ENCODE measurements at places on chromosomes 16 and 17.
A peak's percentile ranks its signal among the peaks of the same experiment; 100 is the strongest.

GRCh38 chr17:77649717-77650211 lies 308.7 kb upstream of the TNRC6C start:
- peak; percentile 57 for ATAC-seq

- ATAC-seq = peak; percentile 4
Observed at GRCh38 chr16:4264546-4264945, 8.3 kb downstream of the TFAP4 start.

DNA sequence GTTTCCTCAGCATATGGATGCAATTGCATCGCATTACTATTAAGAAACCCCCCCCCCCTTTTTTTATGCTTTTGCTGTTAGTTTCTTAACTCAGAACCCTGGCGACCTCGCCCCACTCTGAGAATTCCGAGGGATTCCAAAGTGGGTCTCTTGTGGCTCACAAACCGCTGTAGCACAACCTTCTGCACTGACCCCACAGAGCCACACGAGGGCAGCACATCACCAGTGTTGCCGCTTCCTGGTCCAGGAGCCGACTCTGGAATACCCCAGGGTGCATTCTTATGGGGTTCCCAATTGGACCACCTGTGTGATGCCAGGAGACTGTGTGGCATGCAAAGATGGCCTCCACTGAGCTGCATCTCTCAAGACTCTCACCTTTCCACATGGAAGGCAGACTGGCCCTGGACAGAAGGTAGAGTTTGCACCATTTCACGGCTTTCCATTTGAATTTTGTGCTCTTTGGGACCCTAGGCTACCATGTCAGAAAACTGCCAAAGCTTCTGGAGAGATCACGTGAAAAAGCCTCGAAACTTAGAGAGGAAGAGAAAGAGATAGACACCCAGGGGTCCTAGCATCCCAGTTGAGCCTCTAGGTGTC lies 432.7 kb upstream of the ASIC2 start:
- ATAC-seq = no peak

DNA sequence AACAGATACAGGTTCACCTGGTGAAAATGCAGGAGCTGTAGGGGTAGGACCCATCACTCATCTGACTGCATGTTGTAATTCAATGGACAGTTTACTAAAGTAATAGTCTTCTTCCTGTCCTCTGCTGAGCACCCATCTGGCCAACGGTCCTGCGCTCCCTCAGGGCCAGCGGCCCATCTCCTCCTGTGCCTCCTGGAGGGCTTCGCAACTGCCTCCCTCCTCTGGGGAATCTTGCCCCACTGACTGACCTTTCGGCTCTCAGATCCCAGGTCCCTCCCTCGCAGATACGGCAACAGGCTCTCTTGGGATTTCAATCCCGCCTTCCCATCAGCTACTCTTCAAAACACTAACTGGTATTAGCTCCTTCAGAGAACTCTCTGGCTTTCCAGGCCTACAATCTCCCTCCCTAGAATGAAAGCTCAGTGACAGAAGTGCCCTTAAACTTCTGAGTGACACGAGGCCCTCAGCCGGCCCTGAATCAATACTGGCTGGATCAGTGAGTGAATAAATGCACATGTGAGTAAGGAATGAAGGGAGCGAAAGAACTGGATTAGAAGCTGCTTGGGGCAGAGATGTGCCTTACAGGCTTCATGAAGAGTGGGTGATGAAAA lies 1.3 kb downstream of the PEMT start:
- no peak for ATAC-seq

DNA sequence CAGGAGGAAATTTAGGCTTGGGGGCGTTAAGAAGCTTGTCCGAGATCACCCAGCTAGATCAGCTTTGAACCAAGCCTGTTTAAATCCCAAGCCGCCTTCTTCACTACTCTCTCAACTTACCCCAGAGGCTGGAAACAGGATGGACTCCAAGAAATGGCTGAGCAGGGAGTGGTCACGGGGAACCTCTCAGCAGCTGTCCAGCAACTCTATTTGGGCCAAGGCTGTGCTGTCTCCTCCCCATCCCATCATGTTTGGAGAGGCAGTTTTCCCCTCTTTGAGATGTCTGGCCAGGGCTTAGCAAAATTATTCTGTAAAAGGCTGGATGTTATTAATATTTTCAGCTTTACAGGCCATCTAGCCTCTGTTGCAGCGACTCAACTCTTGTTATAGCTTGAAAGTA lies 305.7 kb downstream of the RBFOX1 start:
- ATAC-seq = no peak

- ATAC-seq = peak; percentile 21
Observed at GRCh38 chr17:59425085-59425931, 93.9 kb downstream of the YPEL2 start.

DNA sequence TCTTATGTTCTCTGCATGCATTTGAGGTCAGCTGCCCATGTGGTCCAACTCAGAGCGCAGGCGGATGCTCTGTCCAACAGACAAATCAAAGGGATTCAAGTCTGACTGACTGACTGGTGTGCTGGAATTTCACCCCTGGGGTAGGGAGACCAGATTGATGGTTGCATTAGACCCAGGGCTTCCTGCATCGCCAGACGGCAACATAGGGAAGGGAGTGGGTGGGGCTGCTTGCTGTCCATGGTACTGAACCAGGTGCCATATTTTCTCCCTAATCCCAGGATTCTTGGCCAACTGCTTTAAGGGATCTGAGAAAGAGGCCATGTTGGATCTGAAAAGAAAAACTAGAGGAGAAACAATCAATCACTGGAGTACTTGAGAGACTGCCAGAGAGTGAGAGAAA lies 332.0 kb downstream of the XYLT1 start:
- no peak for ATAC-seq

- ATAC-seq = no peak
Observed at GRCh38 chr17:28946239-28946638, 5.1 kb downstream of the PHF12 start.

DNA sequence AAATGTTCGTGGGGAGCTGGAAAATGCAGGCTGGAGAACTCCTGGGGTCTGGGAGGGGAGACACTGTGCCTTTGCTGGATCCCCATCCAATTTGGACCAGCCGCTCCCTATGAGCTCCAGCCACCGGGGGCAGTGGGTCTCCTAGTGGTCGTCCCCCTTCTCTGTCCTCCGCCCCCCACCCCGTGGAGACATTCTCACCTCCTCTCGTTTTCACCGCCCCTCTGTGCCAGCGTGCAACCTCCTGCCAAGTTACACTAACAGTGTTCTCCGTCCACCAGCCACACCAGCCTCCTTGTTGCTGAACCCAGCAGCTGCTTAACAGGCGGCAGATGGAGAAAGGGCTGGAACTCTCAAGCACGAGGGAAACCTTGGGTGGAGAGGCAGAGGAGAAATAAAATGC lies 67.4 kb upstream of the SOX9 start:
- no peak for ATAC-seq

DNA sequence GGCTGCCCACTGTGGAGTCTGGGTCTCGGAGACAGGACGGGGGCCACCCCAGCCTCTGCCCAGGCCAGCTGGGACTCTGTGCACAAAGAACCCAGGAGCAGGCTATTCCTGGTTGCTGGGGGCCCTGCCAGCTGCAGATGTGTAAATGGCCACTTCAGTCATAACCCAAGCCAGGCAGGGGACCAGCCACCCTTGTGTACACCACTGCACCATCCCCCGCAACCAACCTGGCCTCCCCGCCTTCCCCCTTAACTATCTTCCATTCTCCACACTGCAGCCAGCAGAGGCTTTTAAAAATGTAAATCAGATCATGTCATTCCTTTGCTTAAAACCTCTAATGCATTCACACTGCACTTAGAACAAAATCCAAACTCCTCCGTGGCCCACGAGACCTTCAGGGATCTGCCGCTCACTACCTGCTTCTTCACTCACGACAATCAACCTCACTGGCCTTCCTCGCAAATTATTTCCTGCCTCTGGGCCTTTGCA lies 28.3 kb downstream of the RTN4RL1 start:
- no peak for ATAC-seq

DNA sequence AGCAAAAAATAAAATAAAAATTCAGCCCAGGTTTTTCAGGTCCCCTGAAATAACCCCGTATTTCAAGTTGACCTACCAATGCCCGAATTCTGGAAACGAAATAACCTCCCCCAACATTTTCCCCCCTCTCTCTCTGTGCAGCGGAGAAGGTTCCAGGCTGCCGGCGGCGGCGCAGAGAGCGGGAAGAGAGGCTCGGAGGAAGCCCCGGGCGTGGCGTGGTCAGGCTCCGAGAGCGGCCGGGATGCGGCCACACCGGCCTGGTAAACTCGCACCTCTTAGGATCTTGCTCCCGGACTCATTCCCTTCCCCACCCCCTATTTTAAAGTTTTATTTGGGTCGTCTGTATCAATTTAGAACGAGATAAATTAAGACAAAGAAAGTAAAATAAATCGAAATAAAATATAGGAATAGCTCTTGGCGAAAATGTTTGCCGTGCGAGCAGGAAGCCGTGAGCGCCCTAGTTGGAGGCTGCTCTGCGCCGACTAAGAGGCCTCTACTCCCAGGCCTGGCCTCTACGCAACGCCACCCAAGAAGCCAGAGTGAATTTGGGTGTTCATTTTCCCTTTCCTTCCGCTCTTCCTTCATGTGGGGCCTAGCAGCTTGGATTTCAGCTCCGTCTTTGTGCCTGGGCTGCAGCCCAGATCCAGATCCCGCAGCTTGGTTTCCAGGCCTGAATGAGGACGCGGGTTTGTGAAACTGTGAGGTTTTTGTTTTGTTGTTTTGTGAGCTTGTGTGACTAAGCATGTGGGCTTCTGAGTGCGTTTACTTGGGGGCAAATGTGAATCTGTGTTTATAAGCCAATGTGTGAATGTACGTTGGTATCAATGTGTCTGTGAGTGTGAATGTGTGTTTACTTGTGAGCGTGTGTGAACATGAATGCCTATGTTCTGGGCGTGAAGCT lies 1.5 kb upstream of the HOXB6 start:
- ATAC-seq = no peak

- ATAC-seq = no peak
Observed at GRCh38 chr16:31131416-31131815, 4.1 kb downstream of the PRSS8 start.

DNA sequence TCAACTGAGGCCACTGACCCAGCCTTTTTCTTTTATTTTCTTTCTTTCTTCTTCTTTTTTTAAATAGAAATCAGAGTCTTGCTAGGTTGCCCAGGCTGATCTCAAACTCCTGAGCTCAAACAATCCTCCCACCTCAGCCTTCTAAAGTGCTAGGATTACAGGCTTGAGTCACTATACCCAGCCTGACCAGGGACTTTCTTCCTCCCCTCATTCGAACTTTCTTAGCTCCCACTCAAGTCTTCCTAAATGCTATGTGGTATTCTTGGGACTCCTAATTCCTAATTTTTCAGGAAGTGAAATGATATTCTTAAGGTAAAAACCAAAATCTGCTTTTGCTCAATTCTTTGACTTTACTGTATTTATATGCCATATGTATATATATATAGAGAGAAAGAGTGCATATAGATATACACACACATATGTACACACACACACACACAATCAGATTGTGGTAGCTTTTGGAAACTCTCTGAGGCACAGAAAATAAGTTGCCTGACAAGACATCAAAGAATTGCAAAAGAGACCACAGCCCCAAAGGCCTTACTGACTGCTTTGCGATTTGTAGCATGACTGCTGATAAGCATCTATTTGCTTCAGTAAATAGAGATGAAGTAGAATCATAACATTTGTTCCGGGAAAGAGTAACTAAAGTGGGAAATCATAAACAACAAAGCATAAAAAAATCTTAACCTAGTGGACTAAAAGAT lies 9.5 kb upstream of the AMZ2 start:
- no peak for ATAC-seq

- ATAC-seq = no peak
Observed at GRCh38 chr17:21174713-21175112, 39.2 kb downstream of the TMEM11 start.

DNA sequence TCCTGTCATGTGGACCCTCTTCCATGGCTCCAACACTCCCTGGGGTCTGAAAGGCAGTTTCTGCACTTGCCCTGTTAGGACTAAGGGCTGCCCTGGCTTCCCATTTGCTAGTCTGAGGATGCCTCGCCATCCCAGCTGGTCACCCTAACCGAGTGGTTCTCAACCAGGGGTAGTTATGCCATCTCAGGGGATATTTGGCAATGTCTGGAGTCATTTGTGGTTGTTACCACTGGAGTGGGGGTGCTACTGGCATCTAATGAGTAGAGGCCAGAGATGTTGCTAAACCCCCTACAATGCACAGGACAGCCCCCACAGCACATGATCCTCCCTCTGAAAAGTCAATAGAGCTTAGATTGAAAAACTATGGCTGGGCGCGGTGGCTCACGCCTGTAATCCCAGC lies 26.9 kb upstream of the CDH1 start:
- no peak for ATAC-seq

- ATAC-seq = peak; percentile 79
Observed at GRCh38 chr17:79272666-79273219, 198.1 kb downstream of the ENGASE start.

DNA sequence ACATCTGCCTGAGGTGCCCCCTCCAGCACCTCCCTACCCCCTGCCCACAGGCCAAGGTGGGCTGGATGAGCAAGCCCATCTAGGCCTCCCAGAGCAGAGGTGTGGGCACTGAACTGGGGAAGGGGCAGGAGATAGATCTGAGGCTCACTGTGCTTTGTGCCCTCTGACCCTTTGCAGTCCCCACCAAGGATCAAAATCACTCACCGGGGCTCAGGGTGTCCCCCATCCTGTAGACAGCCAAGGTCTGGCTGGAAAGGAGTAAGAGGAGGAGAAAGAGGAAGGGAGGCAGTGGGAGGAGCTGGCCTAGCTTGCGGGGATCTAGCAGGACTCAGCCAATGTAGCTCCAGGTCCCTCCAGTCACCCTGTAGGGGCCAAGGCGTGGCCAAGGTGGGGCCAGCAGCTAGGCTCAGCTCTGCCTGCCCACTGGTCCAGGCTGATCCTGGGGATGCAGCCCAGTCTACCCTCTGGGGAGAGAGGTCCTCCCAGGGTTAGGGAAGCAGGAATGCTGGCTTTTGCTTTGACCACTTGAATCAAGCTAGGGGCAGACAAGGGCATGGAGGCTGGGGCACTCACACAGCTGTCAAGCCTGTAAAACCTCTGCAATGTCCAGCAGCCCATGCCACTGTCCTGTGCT lies 1.8 kb downstream of the SLC12A4 start:
- ATAC-seq = no peak

- no peak for ATAC-seq
Observed at GRCh38 chr16:47646914-47647313, 185.8 kb downstream of the PHKB start.

DNA sequence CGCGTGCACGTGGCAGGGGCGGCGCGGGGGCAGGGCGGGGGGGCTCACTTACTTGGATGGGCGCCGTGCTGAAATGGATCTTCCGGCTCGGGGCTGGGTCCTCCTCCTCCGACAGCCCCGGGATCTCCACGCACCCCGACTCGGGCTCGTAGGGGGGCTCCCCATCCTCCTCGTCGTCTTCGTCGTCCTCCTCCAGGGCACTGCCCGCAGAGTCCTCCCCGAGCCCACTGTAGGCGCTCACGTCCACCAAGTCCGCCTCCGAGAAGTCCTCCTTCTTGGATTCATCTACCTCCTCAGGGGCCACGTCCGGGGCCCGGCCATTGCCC lies 1.4 kb downstream of the PPP1R9B start:
- no peak for ATAC-seq

DNA sequence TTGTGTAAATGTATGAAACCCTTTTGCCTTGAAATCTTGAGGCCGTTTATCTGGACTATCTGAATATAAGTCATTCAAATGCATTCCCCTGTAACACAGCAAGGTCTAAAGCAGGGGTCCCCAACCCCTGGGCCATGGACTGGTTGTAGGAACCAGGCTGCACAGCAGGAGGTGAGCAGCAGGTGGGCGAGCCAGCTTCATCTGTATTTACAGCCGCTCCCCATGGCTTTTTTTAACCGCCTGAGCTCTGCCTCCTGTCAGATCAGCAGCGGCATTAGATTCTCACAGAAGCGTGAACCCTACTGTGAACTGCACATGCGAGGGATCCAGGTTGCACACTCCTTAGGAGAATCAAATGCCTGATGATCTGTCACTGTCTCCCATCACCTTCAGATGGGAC lies 24.1 kb downstream of the DNAH3 start:
- no peak for ATAC-seq
